Stimulated activated CD8-positive, alpha-beta memory T cell treated with anti-CD3 and anti-CD28 coated beads, Interleukin-7, amount 100 ng/mL, for 4 hours (primary cell): ENCODE measurements at places on chromosomes 2 and 18.
A peak's percentile ranks its signal among the peaks of the same experiment; 100 is the strongest.

GRCh38 chr2:54366487-54367280 lies 89.4 kb upstream of the SPTBN1 start:
- no peak for DNase-seq

DNA sequence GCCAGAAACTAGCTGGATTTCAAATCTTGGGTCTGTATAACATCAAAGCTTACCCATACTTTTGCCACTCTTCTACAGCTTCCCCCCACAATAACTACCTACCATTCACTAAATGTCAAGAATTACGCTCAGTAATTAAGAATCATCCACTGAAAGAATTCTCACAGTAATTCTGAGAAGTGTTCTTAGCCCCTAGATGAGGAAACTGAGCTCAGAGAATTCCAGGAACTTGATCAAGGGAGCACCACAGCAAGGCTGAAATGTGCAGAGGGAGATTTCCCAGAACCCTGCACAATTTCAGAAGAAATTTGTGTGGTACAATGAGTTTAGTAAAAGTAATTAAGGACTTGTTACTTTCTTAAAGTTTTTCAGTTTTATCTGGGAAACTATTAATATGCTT lies 194.5 kb upstream of the STK17B start:
- DNase-seq, result no peak

- DNase-seq, result no peak
Observed at GRCh38 chr18:55634545-55634944, 46.6 kb upstream of the TCF4 start.

DNA sequence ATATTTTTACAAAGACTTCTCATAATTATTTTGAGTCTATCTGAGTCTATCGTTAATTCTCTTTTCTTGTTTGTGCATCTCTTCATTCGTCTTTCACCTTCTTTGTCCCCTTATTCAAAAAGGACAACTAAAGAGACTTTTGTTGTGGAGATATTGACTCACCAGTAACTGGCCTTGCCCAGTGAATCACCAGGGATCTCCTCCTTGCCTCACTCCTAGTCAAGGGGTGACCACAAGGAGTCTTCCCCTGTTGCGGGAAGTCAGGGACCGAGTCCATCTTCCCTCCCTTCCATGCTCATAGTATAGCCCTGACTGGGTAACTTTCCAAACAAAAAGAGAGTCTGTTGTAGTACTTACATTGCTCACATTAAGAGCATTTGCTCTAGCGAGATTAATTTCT lies 158.9 kb downstream of the NEB start:
- DNase-seq, result no peak

GRCh38 chr2:163455815-163456214 lies 280.0 kb downstream of the FIGN start:
- DNase-seq, result no peak

DNA sequence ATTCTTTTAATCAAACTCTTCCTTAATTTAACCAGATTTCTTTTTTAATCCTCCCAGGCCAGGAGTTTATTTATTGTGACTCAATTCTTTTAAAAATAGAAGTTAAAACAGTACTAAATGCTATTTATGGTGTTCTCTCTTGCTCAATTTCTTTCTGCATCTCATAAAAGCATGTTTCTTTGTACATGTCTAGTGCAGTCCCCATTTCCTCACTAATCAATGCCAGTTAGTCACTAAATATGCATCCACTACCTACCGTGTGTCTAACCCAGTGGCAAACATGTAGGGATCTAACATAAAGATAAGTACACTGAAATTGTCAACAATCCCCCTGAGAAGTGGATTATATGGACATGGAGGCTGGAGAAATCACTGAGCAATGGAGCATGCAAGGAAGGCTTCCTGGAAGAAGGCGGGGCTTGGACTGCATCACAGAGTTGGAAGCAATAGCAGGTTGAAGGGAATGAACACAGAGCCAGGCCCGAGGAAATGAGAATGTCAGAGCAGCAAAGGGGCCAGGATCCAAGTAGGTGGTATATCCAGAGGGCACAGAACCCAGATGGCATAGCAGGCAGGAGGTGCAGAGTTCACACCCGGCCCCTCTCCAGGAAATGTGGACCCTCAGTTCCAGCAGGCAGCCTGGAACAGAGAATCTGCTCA lies 105.3 kb upstream of the FOSL2 start:
- no peak for DNase-seq

DNA sequence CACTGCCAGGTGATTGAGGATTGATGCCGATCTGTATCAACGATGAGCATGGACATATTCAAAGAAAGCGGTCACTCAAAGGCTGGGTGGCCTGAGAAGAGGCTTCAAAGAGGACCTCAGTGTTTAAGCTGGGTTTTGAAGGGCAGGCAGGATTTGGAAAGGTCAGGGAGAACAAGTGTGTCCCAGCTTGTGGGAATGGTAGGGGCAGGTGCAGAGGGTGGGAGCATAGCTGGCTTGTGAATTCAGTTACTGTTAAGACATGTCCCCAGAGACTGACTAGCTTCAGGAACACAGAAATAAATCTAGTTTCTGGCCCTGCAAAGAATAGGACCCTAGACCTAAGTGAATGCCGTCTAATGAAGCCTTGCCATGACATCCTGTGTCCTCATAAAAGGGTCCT lies 363.4 kb downstream of the CLIP4 start:
- DNase-seq, result no peak

DNA sequence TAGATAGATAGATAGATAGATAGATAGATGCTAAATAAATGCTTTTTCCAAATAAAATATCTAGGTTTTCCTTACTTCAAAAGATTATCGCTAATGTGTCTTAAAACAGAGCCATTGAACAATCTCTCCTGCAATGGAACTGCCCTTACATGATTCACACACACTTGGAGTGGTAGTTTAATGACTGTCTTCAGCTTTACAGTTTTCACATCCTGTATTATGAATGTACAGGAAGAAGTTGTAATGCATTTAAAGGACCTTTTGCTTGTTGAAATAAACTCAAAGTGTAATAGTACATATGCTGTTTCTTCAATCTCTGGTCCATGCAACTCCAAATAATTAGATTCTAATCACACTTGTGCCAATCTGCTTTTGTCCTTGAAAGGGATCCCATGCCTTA lies 797.6 kb upstream of the CDH2 start:
- no peak for DNase-seq

DNA sequence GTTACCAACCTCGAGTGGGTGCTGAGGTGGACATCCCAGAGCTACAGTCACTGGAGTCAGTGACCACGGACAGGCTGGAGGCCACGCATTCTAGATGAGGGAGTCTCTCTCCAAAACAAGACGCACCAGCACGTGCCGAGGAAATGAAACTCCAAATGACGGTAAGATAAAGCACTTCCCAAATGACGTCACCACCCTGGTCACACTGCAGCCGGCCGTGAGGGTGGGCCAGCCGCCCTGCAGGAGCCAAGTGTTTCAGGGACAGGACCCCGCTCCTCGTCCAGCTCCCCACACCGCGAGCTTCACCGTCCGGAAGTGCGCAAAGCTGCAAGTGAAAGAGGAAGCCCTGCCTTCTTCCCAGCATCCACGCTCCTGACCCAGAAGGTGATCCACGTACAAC lies 99.4 kb downstream of the ZNF516 start:
- no peak for DNase-seq

DNA sequence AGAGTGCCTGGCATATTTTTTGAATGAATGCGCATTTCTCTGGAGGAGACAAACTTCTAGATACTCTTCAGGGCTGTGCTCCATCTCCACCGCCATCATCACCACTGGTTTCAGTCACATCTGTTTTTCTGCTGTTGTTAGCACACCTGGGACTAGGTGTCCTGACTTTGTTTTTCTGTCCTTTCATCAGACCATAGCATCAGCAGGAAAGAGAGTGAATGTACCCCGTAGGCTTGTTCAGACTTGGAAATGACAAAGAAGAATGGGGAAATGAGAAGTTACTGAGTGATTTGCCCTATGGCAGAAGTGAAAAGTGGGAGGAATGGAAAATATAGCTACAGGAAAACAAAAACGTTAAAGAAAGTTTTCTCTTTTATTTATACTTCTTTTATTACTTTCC lies 965.2 kb upstream of the FANCL start:
- DNase-seq, result no peak

- no peak for DNase-seq
Observed at GRCh38 chr2:187224989-187225388, 223.1 kb downstream of the CALCRL start.

DNA sequence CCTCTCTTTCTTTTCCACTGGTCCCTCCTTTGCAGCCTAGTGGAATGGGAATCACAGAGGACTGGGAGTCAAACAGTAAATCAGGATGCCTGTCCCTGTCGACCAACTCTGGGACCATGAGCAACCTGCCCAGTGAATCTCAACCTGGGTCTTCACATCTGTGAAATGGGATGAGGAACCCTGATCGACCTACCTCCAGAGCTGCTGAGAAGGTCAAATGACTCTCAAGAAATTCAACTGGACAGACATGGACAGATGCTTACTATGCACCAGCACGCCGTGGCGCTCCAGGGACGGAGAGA lies 73.3 kb upstream of the TAF1B start:
- no peak for DNase-seq

- no peak for DNase-seq
Observed at GRCh38 chr2:54609647-54610046, 113.8 kb upstream of the EML6 start.

- DNase-seq, result no peak
Observed at GRCh38 chr2:74183878-74184277, 5.2 kb upstream of the MOB1A start.

GRCh38 chr2:121648206-121649148 lies 785 bp downstream of the CLASP1 start:
- peak; percentile 17 for DNase-seq
